Epithelial cell of prostate (primary cell): ENCODE measurements at places on chromosomes 2 and 18.

- no peak for DNase-seq
Observed at GRCh38 chr18:11932393-11932792, 24.3 kb upstream of the MPPE1 start.

GRCh38 chr2:21372654-21373053, 248.9 kb downstream of the TDRD15 start:
- DNase-seq, result no peak

GRCh38 chr2:102735416-102736109, 26.3 kb upstream of the TMEM182 start:
- DNase-seq, result no peak

DNA sequence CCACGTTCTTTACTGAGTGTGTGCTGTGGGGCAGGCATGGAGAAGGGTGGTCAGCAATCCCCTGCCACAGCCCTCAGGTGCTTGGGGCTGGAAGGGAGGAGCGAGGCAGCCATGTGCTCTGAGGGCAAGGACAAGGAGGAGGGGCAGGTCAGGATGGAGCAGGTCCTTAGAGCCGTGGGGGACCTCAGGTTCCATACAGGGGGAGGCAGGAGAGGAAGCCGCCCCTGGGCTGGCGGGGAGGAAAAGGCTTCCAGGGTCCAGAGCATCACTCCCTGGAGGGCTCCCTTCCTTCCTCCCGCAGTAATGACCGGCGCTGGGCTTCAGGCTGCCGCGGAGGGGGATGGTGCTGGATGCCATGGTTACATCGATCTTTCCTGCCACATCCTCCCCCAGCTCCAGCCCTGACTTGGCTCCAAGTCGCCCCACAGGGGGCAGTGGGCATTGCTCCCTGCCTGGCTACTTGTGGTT, 6.6 kb downstream of the GAREM2 start:
- DNase-seq, result no peak

DNA sequence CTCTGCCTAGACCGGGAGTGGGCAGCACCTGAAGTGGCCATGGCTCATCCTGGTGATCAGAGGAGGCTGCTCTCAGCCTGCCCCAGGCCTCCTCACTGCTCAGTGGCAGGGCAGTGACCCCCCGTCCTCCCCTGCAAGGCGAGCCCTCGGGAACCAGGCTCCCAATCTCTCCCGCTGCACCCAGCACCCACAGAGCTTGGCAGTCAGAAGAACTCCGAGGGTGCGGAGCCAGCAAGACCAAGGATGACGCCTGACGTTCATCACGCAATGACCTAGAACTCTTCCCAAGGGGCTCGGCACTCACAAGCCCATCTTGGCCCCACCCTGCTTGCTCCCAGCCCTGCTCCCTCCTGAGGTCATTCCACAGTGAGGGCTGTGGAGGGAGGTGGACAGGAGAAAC, 189.8 kb upstream of the SALL3 start:
- DNase-seq, result no peak

DNA sequence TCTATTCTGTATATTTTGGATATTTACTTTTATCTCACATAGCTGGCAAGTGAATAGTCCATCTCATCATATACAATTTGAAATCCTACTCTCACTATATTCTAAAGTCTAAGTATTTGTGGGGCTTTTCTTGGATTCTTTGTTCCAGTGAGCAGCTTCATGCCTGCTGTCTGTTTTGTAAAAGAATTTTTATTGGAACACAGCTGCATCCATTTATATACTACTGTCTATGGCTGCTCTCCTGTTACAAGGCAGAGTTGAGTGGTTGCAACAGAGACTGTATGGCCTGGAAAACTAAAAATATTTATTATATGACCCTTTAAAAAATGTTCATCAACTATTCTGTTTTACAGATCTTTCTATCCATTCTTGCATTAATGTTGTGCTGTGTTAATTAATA, 193.3 kb upstream of the KLHL14 start:
- DNase-seq, result no peak

DNA sequence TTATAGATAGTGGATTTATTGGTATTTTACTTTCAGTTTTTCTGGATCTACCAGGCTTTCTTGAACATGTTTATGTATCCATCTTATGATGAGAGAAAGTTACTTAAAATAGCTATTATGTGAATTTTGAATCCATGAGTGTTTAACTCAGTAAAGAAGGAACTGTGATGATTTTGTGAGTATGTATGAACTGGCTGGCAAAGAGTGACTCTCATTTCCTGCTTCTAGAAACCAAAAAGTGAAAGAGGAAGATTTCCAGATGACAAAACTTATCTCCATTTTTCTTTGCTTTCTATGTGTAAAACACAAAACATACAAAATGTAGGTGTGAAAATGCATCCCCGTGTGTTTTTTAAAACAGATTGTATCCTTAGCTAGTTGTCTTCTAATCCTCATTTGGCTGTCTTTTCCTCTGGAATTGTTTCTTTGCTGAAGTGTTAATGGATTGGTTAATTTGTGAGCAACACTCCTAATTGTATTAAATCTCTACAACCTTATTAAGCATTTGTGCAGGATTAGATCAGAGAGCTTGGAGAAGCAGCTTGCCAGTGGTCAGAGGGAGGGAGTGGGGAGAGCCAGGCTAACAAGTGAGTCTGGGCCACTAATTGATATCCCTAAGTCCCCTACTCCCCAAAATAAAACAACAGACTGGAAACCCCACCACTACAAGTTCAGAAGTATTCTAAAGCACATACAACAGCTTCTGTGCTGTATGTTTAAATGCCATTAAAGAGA, 23.9 kb downstream of the PTPRM start:
- no peak for DNase-seq

DNA sequence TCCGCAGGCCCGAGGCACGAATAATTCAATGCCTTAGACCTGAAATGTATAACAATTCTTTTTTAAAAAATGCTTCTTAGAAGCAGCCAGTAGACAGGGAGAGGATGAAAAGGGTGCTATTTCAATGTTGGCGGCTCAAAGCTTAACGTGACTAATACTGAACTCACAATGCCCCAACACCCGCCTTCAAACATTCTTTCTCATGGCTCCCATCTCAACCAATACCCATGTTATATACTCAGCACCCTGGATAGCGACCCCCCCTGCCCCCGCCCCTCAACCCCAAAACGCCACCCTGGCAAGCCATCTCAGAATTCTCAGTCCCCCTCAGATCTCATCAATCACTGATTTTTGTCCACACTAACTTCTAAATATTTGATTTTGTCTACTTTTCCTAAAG, 4.4 kb downstream of the FBXO41 start:
- DNase-seq, result no peak

DNA sequence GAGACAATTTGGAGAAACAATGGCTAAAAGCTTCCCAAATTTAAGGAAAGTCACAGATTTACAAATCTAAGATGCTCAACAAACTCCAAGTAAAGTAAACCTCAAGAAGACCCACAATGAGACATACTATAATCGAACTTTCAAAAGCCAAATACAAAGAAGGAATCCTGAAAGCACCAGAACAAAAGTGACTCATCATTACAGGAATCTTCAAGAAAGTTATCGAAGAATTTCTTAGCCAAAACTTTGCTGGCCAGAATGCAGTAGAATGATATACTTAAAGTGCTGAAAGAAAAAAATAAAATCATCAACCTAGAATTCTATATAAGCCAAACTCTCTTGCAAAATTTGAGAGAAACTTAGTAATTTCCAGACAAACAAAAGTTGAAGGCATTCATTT, 106.5 kb upstream of the TMEM200C start:
- DNase-seq, result no peak

- DNase-seq, result peak; percentile 58
Observed at GRCh38 chr2:238024986-238025385, 35.8 kb upstream of the SCLY start.

DNA sequence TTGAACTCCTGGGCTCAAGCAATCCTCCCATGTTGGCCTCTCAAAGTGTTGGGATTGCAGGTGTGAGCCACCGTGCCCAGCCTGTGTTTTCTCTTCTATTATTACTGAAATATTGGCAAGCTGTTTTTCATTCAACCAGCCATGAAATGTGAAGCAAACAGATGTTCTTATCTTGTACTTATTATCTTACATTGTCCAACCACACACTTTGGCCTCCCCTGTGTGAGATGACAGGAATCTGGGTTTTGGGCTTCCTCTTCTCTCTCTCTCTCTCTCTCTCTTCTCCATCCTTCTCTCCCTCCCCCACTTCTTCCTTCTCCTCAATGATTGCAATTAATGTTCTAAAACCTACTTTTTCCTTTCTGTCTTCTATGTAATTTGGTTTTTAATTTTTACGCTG, 33.1 kb downstream of the RAMP1 start:
- no peak for DNase-seq

DNA sequence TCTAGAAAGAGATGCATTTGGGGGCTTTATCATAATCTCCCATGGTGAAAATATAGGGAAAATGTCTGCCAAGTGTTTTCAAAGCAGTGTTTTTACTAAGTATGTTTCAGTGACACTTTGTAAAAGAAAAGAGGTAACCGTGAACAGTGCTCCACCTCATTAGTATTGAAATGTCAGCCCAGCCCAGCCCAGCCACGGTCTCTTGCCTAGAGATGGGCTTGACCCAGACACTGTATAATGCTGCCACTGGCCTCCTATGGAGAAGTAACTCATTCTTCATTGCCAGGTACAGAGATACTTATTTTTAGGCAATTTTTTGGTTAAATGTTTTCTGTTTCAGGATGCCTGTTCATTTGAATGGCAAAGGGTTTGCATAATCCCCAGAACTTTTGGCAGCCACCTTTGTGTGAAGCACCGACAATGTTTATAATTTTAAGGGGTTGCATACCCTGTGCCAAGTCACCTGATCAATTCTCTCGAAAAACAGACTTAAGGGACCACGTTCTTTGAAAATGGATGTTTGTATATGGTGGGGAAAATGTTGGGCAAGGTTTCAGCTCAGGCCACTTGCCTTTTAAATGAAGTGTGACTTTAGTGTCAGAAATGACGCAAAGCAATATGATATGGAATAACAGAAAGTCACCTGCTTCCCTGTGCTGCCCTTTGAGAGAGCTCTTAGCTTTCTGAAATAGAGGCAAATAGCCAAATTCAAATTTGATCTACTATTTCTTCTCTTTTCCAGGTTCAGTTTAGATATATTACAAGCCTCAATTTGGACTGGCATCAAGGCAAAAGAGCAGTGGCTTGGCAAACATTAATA, 314.5 kb upstream of the RGPD4 start:
- no peak for DNase-seq

- no peak for DNase-seq
Observed at GRCh38 chr2:102279391-102279735, 32.0 kb upstream of the IL1RL1 start.

- no peak for DNase-seq
Observed at GRCh38 chr2:213627054-213627710, 342.9 kb downstream of the SPAG16 start.

DNA sequence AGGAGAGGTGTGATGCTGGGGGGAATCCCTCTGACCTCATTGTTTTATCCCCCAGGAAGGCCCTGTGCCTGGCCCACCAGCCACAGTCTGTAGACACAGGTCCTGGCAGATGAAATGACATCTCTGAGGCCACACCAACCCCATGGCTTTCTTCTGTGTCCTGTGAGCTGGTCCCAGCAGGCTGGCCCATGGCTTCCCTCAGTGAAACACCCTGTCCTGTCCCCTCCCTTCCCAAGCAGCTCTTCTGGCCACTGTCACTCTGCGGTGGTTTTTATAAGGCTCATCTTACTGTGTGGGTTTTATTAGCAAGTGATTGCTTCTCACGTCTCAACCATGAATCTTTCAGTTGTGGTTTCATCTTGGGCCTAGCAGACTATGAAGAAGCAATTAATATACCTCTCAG, 102.8 kb upstream of the STPG4 start:
- no peak for DNase-seq

- peak; percentile 27 for DNase-seq
Observed at GRCh38 chr2:163123526-163123925, 285.0 kb upstream of the KCNH7 start.

DNA sequence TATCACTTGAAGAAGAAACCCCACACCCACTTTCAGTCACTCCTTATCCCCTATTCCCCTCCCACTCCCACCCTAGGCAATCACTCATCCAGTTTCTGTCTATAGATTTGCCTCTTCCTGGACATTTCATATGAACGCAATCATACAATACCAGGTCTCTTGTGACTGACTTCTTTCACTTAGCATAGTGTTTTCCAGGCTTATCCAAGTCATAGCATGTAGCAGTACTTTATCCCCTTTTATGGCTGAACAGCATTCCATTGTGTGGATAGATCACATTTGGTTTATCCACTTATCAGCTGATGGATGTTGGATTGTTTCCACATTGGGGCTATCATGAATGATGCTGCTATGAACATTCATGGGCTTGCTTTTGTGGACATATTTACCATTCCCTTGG, 6.6 kb downstream of the CFAP221 start:
- no peak for DNase-seq

DNA sequence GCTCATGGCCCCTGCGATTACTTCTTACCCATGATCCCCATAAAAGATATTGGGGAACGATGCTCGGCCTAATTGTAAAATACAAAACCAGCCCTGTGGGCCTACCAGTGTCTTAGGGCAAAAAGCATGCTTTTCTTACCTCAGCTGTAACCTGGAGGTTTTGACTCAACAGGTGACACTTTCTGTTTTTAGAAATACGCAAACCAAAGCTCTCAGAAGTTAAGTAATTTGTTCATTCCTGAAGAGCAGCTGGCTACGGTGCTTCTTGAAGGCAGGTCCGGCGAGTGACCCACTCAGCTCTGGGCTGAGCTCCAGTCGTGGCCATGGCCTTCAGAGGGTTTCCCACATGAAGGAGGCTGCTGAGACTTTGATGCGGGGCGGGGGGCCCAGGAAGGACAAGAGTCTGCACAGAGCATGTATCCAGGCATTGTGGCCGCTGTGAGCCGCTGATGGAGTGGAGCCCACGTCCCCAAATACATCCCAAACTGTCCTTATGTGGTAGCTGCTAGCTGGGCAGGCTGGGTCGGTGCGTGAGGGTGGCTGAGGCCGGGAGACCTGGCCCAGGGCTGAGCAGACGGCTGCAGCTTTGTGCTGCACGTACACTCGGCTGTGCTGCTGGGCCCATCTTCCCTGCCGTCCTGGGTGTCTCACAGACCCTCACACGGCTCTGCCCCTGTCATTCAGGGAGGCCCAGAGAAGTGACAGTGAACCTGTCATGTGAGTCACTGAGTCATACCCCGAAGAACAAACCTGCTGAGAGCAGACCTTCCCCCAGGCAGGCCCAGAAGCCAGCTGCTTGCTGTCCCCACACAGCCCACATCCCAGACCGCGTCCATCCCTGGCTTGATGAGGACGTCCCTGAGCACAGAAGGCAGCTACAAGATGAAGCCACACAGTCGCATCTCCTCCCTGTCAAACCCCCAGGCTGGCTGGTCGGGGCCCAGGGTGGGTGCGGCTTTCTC, 34.1 kb downstream of the ITGB1BP1 start:
- DNase-seq, result no peak

GRCh38 chr18:49249521-49249920, 210.9 kb downstream of the DYM start:
- peak; percentile 60 for DNase-seq
